Stimulated activated CD8-positive, alpha-beta memory T cell treated with anti-CD3 and anti-CD28 coated beads, Interleukin-2, amount 100 ng/mL, for 1 hour (primary cell): ENCODE measurements at places on chromosomes 3 and 15.

- no peak for DNase-seq
These were observed 8.3 kb downstream of the SLC38A3 start for GRCh38 chr3:50213373-50213772.

DNA sequence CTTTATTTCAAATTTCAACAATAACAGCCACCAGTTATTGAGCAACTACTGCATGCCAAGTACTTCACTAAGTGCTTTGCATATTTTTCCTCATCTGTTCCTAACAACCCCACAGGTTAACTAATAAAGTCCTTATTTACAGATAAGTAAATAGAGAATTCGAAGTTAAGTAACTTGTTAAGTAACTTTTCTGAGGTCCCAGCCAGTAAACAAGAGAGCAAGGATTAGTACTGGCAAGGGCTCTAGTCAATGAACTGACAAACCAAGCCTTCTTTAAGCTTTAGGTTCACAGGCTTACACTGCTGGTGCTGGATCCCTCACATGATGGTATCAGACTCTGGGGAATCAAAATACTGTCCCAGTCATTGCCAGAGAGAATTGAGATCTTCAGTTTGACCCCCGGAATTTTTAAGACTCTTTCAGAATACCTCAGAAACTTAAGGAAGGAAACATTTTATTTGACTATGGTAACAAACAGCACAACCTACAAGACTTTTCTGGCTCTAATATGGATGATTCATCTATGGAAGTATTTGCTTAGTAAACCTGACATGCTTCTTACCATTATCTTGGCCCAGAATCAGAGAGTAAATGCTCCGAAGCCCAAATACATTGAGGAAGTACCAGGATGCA lies 16.5 kb downstream of the EMC3 start:
- DNase-seq = no peak

- no peak for DNase-seq
These were observed 106.3 kb upstream of the ALCAM start for GRCh38 chr3:105260385-105260784.

- DNase-seq = no peak
These were observed 30.9 kb downstream of the PML start for GRCh38 chr15:74025436-74025835.

DNA sequence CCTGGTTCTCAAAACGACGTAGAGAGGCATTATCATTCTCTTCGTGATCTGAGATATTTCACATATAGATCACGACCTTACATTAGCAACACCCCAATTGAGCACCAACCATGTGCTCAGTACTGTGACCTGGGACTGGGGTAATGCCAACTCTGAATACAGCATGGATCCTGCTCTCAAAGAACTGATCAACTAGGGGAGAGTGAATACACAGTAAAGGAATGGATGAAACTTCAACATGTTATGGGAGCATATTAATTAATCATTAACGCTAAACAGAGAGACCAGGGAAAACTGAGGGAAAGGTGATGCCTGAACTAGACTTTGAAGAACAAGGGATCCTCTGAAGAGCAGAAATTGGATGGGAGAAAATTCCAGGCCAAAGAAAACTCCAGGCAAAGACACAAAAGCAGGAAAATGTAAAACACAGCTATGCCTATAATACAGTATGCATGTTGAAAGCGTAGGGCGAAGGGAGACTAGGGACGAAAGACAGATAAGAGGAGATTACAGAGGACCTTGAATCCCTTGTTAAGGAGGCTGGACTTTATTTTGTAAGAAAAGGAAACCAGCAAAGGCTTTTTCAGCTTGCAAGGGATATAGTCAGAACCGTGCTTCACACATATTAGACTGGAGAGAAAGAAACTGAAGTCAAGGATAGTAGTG lies 105.7 kb downstream of the ANO10 start:
- DNase-seq = no peak

DNA sequence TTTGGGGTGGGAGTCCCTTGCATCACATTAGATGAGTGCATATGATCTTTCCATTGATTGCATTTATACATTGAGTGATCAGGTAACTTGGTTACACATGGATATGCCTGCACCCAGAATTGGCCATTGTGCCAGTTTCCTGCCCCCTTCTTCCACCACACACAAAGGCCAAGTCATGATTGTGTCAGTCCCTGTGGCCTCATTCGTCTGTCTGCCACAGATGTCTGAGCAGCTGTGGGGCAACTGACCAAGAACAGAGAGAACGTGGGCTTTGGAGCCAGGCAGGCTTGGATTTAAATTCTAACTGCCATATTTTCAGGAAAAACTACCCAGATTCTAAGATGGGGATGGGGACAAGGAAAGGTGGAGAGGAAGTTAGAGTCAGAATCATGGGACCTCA lies 27.0 kb downstream of the CCNL1 start:
- DNase-seq = no peak

DNA sequence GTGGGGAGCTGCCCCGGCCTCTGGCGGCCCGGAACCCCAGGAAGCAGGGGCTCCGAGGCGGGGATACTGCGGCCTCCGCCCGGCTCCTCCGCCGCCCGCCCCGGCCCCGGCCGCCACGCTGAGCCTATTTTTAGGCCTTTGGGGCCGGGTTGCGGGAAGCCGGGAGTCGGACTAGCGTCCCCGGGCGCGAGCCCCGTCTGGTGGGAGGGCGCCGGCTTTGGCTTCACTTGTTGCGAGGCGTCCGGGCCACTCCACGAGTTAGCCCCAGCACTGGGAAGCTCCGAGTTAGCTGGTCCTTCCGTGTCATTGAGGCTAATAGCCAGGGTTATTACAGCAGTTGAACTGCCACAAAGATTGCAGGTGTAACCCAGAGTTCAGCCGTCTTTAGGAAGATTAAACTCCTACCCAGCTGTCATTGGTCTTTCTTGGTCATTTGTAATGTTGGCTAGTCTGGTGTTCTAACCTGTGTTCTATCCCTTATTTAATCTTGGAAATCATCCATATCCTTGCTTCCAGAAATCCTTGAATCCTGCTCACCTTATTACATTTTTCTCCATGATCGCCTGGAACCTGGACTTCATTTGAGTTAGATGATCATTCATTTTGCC lies 791 bp downstream of the GYG1 start:
- no peak for DNase-seq

- DNase-seq = no peak
These were observed 19.0 kb upstream of the SLC25A36 start for GRCh38 chr3:140922634-140923033.

- DNase-seq = no peak
These were observed 24.1 kb downstream of the CACNA1D start for GRCh38 chr3:53518495-53518981.

DNA sequence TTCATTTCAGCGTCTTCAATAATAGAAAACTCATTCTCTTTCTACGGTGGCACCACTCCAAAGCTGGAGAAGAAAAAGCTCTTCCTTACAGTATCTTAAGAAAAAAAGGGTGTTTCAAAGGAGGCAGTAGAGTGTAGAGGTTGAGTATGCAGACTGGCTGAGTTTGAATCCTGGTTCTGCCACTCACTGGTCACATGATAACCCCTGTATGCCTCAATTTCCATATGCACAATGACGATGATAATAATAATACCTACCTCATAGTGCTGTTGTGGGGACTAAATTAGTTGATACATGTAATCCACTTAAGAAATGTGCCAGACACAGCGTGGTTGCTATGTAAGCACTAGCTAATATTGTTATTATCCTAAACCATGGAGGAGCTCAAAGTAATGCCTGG lies 4.5 kb downstream of the ANP32A start:
- DNase-seq = no peak

DNA sequence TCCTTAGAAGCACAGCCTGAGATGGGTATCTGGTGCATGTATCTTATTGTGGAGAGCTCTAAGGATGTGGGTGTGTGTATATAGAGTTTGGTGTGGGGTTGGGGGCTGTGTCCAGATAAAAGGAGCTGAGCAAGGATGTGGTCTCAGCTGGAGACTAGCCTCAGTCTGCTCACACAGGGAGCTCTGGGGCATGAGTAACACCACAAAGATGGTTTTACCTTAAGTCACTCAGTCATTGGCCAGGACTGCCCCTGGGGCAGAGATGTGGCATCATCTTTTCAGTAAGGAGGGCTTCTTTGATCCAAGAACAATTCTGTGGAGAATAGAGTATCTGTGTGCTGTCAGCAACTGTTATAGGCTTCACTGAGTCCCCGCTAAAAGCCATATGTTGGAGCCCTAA lies 163.4 kb upstream of the NUDT16 start:
- DNase-seq = no peak

GRCh38 chr3:184039414-184039813 lies 7.9 kb downstream of the HTR3D start:
- no peak for DNase-seq

DNA sequence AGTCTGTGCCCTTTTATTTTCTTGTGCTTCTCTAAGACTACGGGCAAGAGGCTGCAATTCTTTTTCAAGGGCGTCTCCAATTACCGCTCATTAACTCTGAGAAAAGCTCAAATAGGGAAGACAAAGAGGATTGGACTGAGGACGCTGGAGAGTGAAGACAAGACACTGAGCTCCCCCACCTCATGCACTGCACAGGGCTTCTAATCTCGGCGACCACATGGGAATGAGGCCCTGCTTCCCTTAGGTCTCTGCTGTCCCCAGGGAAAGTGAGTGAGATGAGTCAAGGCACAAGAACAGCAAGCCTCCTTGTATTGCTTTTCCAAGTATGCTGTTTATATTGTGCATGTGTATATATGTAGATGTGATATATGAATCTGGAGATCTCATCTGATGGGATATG lies 392.2 kb upstream of the CFAP20DC start:
- no peak for DNase-seq

- no peak for DNase-seq
These were observed 856.0 kb downstream of the FHIT start for GRCh38 chr3:60395173-60395762.

GRCh38 chr3:36796881-36797280 lies 32.5 kb upstream of the DCLK3 start:
- DNase-seq = no peak

DNA sequence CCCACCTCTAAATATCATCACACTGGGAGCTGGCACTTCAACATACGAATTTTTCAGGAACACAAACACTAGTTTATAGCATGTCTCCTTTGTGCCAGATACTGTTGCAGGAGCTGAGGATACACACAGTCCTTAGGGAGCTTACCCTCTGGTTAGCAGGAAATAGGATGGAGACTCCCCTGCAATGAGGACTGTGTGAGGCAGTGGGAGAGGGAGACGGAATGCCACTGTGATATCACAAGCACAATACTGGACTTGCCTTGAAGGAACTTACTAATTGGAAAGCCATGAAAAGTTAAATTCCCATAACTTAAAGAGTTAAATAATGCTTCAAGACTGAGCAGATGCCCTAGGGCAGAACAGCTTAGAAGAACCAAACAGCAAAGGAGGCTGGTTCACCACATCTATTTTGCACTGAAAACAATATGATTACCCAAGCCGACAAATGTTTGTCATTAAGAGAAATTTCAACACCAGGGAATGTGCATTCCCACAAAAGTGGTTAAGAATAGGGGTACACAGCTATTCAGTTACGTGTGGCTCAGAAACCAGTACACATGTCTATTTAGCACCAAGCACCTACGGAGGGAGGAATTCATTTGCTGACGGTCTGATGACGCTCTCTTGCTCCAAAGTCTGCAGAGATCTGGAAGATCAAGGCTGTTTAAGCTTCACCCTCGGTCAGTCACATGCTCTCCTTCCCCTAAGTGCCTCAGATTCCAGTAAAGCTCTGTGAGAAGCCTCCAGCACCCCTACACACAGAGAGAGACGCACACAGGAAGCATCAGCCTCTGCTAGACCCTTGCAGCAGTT lies 5.2 kb downstream of the TBC1D2B start:
- no peak for DNase-seq

DNA sequence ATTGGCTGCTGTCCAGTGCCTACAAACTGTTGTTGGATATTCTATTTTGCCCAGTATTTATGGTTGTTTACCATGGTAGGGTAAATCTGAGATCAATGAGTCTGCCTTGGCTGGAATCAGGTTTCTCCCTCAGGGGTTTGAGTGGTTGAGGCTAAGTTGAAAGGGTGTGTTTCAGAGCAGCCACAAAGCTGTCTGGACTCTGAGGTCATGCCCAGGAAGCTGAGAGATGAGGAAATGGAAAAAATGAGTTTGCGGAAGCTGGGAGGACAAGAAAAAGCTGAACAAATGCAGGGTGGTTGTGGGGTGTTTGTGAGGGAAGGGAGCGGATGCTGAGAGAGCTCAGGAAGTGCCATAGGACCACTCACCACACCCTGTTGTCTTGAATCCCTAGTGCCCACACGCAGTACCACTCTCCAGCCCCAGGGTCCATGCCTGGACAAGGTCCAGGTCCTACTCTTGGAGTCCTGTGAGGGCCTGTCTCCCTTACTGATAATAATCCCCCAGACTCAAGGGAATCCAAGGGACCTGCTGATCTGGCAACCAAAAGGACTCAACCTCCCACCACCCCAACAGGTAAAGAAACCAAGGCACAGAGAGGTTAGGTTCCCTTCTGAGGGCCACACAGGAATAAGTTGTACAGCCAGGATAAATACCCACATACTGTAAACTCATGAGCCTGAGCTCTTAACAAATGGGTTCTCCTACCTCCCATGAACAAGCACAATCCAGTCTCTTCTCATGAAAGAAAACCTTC lies 81.6 kb downstream of the PPCDC start:
- DNase-seq = no peak

DNA sequence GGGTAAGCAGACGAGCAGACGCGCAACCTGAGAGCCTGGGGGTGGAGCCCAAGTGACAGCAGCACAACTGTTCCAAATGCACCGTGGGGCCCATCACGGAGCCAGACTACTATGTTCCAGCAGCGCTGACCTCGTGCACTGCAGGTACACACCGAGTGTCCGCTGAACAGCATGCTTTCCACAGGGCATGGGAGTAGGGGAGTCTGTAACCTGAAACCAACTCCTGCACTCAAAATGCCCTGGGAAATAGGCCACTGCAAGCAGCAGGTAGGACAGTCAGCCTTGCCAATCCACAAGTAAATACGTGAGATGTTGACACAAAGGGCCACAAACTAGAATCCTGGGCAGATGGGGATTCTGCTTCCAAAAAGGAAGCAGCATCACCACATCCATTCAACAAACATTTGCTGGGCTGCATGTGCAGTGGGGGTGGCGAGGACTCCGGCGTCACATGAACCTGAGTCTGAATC lies 73.9 kb downstream of the TBC1D2B start:
- DNase-seq = no peak

- no peak for DNase-seq
These were observed 102.9 kb downstream of the SUCLG2 start for GRCh38 chr3:67551361-67552016.

- no peak for DNase-seq
These were observed 85.4 kb downstream of the XXYLT1 start for GRCh38 chr3:195185583-195185982.
